ENCODE measurements at places on chromosomes 4 and X.

- DNase-seq: no peak
Measured at GRCh38 chrX:84186603-84187532, 1.1 kb downstream of the RPS6KA6 start.

DNA sequence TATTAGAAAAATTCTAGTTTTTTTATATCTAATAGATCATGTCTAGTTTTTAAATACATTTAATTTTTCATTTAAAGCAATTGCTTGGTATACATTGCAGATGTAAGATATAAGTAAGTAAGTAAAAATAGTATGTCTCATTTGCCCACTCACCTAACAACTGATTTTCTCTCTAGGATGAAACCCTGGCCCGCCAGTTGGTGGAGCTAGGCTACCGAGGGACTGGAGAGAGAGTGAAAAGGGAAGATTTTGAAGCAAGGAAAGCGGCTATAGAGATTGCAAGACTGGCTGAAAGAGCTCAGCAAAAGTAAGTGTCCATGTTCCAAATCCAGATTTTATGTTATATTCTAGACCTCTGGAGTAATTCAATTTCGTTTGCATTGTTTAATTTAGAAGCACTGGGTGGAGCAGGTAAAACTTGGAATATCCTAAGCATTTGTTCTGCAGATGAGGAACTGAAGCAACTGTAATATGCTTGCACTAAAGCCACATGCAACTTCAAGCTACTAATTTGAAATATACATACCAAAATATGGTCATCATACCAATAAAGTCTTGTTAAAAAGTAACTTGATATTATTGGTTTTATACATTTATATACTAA is 27.1 kb downstream of the CFAP299 start:
- no peak for DNase-seq

GRCh38 chrX:19566359-19567222 is 51.3 kb upstream of the MAP3K15 start:
- no peak for DNase-seq

DNA sequence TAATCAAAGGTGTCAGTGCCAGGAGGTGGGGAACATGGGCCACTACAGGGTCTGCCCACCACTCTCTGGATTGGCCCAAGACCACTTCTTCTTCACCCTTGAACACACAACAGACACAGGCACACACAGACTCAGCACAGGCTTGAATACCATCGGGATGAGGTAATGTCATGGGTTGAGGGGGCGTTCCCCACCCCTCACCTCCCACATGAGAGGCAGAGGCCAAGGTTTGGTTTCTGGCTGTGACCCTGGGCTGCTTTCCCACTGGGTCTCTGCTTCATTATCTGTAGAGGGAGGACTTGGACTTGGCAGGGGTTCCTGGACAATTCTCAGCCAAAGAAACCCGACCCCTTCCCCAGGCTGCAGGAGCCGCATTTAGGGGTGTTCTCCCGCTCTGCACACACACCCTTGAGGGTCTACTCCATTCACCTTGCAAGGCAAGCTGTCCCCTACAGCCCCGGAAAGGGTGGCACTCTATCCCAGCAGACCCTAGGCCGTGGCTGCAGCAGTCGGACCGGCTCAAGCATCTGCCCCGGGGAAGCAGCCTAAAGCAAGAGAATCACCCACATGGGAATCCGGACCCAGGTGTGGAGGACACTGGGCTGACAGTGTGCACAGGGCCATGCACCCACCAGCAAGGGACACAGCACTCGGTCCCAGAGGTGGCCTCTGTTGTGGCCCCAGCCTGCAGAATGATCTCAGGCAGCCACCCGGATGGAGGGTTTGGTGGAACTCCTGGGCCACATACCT is 62.4 kb downstream of the TRMT44 start:
- DNase-seq: no peak
